Hematopoietic multipotent progenitor cell treated with erythropoietin and hydrocortisone succinate and interleukin-3 and kit ligand, for 8 days (in vitro differentiated cells): ENCODE measurements at places on chromosomes 6 and 20.

DNA sequence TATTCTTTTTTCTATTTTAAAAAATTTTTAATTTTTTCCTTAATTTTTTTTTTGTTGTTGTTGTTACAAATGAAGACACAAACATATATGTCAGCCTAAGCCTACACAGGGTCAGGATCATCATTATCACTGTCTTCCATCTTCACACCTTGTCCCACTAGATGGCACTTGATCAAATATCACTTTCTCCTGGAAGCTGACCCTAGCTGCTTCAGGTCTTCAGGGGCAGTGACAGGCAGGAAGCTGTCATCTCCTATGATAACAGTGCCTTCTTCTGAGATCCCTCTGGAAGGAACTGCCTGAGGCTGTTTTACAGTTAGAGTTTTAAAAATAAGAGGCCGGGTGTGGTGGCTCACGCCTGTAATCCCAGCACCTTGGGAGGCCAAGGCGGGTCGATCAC, 70.2 kb upstream of the EEF1E1 start:
- DNase-seq, result no peak

DNA sequence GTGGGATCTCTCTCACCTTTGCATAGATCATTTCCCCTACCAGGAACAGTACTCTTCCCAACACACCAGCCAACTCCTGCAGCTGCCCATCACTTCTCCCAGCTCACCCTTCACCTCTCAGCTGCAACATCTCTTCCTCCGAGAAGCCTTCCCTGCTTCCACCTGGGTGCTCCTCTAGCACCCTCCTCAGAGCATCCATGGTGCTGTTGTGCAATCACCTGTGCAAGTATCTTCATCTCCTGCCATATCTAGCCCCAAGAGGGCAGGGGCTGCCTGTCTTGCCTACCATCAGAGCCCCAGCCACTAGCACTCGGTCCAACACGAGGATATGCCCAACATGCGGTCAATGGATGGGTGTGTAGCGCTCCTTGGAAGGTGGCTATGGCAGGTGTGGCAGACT, 75.8 kb downstream of the BANF2 start:
- no peak for DNase-seq

DNA sequence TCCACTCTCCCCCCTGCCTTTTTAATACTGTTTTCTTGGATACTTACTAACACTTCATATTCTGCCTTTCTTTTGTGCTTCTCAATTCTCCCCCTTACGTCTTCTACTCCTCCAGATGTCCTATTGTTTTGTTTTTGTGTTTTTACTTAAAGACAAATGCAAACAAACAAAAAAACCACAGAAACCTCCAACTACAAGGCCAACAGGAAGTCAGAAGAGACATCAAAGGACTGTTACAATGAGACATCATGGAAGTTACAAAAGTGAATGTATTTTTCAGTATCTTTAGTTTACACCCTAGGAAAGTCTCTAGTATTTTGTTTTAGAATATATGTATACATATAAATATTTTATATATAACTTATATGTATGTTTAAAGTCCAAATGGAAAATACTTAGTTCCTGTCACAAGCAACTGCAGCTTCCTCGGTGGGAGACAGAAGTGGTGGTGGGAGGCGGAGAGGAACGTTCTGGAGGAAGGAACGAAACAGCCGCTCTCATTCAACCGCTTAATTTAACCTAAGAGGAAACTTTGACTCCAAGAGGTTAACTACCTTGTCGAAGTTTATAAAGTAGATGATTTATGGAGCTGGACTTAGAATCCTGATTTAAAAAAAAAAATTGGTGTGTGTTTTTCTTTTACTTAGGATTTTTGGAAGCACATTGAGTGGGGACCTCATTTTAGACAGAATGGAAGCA, 168.9 kb upstream of the PDE10A start:
- no peak for DNase-seq

- peak; percentile 51 for DNase-seq
Observed at GRCh38 chr6:43856005-43856765, 86.2 kb downstream of the VEGFA start.

DNA sequence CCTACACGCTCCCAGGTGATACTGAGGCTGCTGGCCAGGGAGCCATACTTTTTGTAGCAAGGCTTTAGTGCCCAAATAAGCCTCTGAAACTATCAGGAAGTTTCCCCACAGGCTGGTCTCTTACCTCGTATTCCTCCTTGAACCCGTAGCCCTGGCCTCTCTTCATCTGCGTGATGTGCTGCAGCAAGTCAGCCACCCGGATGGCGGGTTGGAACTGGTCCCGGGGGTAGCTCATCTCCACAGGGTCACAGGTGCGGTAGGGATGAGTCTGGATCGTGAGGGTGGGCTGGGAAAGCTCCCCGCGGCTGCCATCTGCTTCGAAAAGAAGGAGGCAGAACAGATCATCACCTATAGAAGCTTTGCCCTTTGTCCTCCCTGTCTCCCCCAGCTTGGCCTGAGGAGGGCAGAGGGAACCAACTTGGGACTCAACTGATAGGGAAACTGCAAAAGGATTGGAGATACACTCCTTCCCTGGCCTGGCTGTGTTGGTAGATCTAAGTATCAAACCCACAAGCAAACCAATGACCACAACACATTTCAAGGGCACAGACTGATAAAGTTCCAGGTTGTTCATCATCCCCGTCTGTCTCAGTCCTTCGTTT, 543.2 kb upstream of the CHD6 start:
- no peak for DNase-seq

GRCh38 chr20:3753098-3753497, 14.5 kb downstream of the ADISSP start:
- peak; percentile 84 for DNase-seq

GRCh38 chr20:24866742-24867141, 82.3 kb upstream of the CST7 start:
- no peak for DNase-seq

DNA sequence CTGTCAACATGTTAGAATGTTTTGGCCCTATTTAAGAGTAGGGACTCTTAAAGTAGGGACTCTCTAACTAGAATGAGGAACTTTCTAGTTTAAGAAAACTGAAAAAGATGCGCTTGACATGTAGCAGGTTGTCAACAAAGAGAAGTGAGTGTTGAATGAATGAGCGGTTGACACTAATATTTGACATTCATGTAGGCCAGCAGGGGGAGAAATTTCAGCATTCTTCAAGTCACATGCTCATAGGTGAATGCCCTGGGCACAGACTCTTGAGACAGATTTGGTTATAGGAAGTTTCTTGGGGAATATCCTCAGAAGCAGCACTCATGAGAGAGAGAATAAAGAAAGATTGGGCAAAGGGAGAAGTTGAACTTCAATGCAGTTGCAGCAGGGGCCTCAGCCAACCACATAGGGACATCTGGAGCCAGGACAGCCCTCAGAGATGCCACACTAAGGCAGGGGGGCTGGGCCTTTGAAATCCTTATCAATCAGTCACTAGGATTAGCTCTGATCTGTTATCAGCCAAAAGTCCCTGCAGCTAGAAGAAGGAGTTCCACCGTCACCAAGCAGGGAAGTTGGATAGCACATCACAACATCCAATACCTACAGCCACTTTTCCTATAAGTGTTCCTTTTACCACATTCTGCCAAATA, 145.1 kb upstream of the FKBP1C start:
- DNase-seq, result no peak

DNA sequence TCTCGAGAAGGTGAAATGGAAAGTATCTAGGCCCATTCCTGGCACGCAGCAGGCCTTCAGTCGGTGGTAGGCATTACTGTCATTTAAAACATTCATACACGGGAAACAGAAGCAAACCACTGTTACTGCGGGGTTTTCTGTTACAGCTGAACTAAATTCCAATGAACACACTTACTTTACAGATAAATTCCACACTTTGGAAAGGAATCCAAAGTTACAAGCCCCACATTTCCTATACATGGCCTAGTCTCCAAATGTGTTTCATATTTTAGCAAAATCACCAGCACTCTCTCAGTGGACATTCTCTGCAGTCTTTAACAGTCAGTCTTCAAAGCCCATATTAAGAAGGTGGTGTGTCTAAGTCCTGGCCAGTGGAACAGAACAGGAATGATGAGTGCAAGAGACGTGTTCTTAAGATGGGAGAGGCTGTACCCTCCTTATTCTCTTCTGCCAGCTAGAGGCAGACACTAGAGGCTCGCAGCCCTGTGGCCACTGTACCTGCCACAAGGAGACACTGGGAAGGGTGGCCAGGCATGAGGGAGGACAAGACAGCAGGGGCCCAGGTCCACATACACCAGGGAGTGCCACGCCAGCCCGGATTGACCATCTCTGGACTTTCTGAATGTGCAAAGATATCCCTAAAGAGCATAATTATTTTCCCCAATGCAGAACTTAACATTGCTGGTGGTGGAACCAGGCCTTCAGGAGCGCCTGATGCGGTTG, 76.4 kb downstream of the CDC5L start:
- no peak for DNase-seq

DNA sequence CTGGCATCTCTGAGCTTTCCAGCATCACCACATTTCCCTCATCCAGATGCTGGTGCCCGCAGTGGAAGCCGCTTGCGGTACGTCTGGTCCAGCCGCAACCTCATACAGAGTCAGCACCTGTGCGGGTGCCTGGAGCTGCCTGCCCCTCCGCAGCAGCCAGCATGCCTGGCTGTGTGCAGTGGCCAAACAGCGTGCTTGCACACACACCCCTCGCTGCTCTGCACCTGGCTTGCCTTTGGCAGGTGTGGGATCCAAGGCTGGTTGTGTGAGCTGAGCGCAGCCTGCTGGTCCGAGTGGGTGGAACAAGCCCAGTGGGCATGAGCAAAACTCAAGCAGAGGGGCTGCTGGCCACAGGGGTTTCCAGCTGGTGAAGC, 3.1 kb upstream of the HINT3 start:
- no peak for DNase-seq

- no peak for DNase-seq
Observed at GRCh38 chr6:28235912-28236452, 10.9 kb downstream of the ZSCAN9 start.

- no peak for DNase-seq
Observed at GRCh38 chr6:39587080-39587479, 138.1 kb downstream of the KIF6 start.

GRCh38 chr6:23269436-23269835, 700.1 kb downstream of the HDGFL1 start:
- no peak for DNase-seq

- DNase-seq, result no peak
Observed at GRCh38 chr6:46128476-46128875, 1.3 kb upstream of the ENPP4 start.

DNA sequence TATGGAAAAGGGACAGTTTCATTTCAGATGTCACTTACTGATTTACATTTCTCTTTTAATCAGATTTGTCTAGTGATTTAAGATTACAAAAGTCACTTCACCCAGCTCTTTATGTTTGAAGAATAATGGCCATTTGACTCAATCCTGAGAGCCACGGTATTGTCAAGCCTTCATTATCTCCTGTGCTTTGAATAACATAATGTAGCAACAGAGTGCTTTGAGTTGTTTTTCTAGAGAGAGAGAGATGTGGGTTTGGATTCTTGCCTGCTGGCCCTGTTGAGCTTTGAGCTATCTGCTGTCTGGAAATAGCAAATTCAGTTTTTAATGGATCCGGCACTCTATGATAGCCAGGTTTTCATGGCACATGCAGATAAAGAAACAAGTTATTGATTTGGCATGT, 478.4 kb upstream of the SOX4 start:
- DNase-seq, result no peak

DNA sequence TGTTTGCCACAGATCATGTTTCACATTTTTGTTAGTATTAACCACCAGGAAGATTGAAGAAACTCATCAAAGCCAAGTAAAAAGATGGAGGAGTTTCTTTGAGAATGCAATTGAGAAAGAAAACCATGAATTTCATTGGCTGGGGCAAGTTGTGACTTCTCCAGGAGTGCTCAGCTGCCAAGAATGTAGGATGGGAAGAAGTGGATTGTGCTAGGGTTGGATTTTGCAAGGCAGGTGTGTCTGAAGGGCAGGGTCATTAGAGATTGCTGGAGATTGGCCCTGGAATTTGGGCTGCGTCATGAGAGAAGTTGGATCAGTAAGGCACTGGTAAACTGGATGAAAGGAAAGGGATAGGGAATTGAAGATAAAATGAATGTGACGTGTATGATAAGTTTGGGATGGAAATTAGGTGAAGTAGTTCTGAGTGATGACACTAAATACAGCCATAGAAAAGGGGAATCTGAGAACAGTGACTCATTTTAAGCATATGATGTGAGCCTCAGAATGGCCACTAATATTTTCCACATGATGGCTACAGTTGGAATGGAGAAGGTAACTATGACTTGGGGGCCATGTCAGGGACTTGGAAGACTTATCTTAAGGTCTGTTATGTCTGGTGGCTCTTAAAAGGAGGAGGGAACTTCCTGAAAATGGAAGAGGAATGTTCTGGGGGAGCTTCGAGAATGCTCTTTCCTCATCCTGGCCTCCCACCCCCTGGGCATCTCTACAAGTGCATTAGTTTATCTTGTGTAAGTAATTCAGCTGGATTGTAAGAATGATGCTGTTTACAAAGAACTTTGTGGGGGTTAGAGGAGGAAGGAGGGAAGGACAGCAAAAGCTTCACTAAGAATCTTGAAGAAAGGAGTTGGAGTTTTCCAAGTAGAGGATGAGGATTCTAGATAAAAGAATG, 27.8 kb upstream of the ERVFRD-1 start:
- DNase-seq, result no peak

DNA sequence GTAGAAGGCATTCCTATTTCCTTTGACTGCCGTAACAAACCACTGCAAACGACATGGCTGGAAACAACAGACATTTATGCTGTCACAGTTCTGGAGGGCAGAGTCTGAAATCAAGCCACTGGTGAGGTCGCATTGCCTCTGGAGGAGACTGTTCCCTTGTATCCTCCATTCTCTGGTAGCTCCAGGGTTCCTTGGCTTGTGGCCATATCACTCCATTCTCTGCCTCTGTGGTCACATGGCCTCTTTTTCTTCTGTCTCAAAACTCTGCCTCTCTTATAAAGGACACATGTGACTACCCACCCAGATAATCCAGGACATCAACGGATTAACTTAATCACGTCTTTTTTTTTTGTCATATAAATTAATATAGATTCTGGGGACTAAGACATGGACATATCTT, 84.4 kb downstream of the LYRM2 start:
- no peak for DNase-seq

GRCh38 chr6:24205020-24205492, 79.0 kb downstream of the NRSN1 start:
- DNase-seq, result peak; percentile 59

DNA sequence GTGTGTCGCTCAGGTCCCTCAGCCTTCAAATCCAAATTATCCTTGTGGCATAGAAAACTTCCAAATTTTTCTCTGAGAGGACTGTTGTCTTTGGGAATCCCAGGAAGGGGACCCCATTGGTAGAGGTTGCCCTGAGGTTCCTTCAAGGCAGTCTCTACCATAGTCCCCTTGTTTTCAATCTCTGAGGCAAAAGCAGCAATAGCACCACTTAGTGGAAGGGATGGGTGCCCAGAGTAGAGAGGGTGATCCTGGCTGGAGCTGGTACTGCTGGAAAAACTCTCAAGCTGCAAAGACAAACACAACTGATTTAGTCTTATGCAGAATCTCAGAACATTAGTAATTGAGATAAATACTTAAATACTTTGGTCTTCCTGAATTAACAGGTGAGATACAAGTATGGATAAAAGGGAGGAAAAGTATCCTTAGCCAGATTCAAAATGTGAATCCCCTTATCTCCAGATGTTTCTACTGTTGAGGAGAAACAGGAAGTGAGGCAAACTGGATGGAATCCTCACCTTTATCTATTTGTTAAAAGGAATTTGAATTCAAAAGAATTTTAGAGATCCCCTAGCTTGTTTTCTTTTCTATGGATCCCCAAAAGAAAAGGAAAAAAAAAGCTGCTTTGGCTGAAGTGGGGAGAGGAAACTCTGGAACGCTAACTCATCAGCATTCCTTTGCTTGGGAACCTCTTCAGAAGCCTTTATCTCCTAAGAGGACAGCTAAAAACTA, 13.4 kb downstream of the ZNF318 start:
- peak; percentile 15 for DNase-seq
